ENCODE measurements at places on chromosomes 4 and X.

- no peak for DNase-seq
Measured at GRCh38 chr4:37981844-37982720, 21.9 kb downstream of the PTTG2 start.

DNA sequence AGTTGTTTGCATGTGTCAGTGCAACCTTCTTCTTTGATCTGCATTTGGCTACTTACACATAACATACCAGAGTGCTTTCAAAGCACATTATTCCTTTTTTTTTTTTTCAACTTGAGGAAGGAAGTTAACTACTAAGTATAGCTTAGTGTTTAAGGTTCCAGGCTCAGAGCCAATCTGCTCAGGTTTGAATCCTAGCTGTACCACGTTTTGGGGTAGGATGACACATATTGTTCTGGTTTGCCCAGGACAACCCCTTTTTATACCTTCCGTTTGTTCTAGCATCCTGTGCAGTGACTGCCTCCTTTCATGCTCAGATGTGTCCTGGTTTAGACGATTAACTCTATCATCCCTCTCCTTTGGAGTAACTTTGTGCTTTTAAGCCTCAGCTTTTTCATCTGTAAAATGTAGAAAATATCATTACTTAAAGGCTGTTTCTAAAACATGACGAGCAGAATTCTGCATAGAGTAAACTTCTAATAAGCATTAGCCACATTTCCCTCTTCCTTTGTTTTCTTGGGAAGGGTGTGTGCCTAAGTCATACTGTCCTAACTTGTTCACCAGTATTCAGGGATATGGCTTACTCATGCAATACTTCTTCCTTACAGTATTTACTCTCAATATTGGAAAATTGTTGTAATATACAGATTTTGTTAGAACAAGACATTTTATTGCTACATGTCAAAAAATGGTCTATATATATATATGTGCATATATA lies 281.3 kb downstream of the C4orf33 start:
- no peak for DNase-seq

- DNase-seq: no peak
Measured at GRCh38 chr4:544386-545105, 31.5 kb downstream of the TMEM271 start.

DNA sequence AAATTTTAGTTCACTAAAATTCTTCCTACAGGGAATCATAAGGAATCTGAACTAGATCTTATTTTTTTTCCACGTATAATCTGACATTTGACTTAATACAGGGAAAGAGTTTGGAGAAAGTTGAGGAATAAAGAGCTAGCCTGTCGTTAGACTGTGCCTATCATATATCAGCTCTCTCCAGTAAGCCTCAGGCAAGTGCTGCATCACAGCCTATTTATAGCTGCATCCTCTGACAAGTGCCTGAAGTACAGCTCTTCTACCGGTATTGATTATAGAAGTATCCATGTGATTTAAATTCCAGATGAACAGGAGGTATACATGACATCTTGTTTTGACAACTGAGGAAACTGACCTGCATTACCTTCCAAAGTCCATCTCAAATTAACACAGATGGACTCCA lies 248.9 kb downstream of the TLL1 start:
- no peak for DNase-seq

DNA sequence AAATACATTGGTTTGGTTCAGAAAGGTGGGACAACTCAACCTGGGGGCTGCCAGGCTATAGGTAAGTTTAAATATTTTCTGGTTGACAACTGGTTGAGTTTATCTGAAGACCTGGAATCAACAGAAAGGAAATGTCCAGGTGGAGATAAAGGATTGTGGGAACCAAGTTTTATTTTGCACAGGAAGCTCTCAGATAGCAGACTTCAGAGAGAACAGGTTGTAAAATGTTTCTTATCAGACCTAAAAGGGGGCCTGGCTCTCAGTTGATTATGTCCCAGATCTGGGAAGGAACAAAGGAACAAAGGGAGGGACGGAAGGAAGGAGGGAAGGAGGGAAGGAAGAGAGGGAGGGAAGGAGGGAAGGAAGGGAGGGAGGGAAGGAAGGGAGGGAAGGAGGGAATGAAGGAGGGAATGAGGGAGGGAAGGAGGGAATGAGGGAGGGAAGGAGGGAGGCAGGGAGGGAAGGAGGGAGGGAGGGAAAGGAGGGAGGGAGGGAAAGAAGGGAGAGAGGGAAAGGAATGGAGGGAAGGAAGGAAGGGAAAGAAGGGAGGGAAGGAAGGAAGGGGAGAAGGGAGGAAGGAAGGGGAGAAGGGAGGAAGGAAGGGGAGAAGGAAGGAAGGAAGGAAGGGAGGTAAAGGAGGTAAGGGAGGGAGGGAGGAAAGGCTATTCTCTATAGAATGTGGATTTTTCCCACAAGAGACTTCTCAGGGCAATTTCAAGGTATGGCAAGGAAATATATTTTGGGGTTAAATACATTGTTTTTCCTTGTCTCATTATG lies 186.7 kb downstream of the DHRSX start:
- DNase-seq: no peak

GRCh38 chr4:177505171-177505615 lies 63.0 kb upstream of the AGA start:
- no peak for DNase-seq

- DNase-seq: no peak
Measured at GRCh38 chr4:89111833-89112563, 665 bp downstream of the TIGD2 start.

- no peak for DNase-seq
Measured at GRCh38 chr4:99578714-99579113, 4.1 kb downstream of the MTTP start.

DNA sequence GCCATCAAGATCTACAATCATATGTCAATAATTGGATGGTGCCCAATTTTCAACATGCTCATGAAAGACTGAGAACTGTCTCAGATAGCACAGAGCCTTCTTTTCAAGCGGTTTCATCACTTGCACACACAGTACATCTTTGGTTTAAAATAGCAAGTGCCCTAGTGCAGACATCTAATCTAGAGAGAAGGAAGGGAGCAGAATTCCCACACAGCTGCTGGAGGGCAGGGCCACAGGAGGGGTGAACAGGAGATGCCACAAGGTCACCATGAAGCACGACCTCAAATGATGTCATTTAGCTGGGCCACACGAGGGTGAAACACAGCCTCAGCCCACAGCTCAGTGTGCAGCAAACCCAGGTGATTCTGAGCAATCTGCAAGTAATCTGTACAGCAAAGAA lies 24.3 kb downstream of the LEF1 start:
- DNase-seq: no peak

GRCh38 chr4:17082186-17082585 lies 183.7 kb upstream of the LDB2 start:
- DNase-seq: no peak

GRCh38 chr4:19575924-19576323 lies 675.8 kb upstream of the SLIT2 start:
- no peak for DNase-seq

GRCh38 chrX:9420275-9421265 lies 44.3 kb upstream of the TBL1X start:
- DNase-seq: no peak

GRCh38 chr4:77501851-77502250 lies 103.8 kb upstream of the CXCL13 start:
- DNase-seq: no peak

DNA sequence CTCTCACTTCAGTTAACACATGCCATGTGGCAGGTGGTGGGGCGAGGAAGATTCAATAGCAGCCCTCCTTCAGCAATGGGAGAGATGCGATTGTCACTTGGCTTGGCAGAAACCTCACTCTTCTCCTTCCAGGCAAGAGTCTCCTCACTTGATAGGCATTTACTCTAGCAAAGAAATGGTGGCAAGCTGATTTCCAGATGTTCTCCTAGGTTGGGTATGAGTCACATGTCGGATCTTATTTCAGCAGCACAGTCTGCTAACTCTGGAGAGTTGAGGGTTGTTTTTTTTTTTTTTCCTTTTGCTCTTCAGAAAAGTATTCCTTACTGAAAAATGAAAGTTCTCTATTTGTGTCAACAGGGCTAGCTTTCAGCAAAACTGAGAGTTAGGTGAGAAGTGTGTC lies 119.5 kb upstream of the CHRDL1 start:
- no peak for DNase-seq
